Activated CD8-positive, alpha-beta memory T cell treated with anti-CD3 and anti-CD28 coated beads for 1 hour (primary cell): ENCODE measurements at places on chromosomes 5 and 9.

DNA sequence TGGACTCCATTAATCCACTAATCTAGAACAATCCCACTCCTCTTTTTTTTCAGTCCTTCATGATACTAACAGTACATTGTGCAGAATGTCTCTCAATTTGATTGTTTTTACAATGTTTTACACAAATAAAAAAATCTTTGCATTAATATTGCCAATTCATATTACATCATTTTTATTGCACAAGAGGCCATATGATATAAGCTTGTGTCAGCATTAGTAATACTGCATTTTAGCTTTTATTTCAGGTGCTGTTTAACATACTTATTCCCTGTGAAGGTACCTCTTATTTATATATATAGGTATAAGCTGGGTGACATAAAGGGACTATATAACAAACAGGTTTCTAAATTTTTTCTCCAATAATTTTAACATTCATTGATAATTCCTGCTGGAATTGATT, 737.4 kb downstream of the DNAH5 start:
- no peak for DNase-seq

- DNase-seq, result no peak
Measured at GRCh38 chr9:122387536-122387935, 16.7 kb downstream of the PTGS1 start.

DNA sequence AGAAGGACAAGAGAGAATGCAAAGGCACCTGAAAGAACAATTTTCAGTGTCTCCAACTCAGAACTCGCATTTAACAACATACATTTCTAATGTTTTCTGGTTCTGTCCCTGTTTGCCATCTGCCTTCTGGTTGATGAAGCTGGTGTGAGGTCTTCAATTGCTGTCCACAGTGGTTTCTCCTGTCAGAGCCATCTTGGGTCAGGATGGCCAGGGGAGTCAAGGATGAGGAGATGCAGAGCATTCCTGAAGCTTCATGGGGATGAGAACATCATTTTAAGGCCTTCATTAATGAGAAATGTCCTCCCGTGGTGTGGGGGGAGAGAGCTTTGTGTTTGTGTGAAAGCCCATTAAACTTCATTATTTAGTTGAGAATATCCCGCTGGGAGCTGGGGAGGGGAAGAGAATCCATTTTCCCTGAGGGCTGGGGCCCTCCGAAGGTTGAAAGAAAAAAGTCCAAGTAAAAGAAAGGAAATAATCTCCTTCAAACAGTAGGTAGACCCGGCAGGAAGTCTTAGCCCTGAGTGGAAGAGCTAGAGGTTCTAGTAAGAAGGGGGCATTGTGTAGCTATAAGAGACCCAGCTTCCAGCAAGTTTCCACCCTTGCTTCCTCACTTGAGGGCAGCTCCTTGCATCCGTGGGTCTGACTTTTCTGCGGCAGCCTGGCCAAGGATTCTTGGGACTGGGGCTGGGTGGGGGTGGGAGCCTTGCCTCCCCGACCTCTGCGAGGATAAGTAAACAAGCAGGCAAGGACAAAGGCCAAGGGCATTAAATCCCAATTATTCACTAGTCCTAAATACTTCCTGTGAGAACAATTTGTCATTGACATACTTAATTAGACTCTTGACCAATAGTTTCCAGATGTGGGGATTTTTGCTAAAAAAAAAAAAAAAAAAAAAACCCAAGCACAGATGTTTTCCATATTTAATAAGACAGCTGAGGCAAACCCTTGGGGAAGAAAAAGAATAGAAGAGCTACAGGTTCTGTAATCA, 119.2 kb downstream of the MSX2 start:
- no peak for DNase-seq

DNA sequence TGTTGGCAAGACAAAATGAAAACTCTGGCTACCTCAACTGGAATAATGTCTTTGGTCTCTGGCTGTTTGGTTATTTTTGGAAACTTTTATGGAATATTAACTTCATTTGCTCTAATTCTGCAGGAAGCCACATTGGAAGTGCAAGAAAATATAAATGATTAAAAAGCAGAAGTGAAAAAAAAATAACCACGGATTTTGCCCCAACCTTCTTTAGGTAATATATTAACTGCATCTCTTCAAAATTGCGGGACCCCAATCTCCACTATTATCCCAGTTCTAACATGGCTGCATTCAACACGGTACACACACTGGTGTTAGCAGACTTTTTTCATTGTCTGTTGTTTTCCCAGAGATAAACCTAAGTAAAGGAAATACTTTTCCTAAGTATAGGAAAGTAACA, 23.0 kb downstream of the GLIS3 start:
- no peak for DNase-seq

DNA sequence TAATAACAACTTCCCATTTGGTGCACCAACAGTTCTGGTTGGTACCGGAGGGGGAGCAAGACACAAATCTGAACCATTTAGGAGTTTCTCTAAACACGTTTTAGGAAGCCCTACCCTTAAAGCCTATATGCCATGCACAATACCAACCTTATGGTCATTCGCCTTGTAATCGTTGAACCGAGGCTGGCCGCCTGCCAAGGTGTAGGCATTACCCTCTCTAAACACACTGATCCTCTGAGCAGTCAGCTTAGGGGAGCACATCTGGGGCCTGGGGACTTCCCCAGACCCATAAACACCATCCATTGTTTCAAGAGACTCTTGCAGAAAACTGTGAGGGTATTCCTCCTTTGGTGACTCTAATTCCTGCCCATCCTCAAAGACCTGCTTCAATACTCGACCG, 328 bp downstream of the GRXCR2 start:
- DNase-seq, result no peak

- DNase-seq, result no peak
Measured at GRCh38 chr9:71863631-71864030, 47.4 kb downstream of the ABHD17B start.
